ENCODE measurements at places on chromosomes 3 and 15.
A peak's percentile ranks its signal among the peaks of the same experiment; 100 is the strongest.

DNA sequence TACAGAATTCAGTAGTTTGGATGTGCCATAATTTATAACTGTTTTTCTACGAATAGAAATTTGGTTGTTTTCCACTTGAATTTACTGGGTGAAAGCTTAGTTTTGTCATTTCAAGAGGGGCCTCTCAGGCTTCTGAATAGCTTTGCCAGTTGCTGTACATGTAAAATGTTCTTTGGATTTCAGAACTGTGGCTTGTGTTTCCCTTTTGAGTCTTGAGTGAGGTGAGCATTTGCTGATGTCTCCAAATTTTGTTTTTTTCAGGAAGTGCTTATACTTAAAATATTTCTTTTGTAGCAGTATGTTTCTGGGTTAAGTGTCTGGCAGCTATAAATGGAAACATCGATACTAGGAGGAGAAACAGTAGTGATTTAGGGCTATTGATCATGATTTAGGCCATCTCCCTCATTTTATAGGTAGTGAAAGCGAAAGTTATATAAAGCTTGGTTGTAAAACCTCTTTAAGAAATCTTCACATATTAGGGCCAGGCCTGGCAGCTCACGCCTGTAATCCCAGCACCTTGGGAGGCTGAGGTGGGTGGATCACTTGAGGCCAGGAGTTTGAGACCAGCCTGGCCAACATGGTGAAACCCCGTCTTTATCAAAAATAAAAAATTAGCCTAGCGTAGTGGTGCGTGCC is 9.2 kb upstream of the TRAK1 start:
- no peak for DNase-seq

- no peak for DNase-seq
Observed at GRCh38 chr3:38205472-38205805, 40.1 kb downstream of the OXSR1 start.

GRCh38 chr3:31882431-31882830 is 98.6 kb downstream of the OSBPL10 start:
- no peak for DNase-seq

DNA sequence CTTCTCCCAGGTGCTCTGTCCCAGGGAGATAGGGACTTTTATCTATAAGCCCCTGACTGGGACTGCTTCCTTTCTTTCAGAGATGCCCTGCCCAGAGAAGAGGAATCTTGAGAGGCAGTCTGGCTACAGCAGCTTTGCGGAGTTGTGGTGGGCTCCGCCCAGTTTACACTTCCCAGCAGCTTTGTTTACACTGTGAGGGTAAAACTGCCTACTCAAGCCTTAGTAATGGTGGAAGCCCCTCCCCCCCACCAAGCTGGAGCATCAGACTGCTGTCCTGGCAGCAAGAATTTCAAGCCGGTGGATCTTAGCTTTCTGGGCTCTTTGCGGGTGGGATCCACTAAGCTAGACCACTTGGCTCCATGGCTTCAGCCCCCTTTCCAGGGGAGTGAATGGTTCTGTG is 253.8 kb upstream of the ARL6 start:
- no peak for DNase-seq

DNA sequence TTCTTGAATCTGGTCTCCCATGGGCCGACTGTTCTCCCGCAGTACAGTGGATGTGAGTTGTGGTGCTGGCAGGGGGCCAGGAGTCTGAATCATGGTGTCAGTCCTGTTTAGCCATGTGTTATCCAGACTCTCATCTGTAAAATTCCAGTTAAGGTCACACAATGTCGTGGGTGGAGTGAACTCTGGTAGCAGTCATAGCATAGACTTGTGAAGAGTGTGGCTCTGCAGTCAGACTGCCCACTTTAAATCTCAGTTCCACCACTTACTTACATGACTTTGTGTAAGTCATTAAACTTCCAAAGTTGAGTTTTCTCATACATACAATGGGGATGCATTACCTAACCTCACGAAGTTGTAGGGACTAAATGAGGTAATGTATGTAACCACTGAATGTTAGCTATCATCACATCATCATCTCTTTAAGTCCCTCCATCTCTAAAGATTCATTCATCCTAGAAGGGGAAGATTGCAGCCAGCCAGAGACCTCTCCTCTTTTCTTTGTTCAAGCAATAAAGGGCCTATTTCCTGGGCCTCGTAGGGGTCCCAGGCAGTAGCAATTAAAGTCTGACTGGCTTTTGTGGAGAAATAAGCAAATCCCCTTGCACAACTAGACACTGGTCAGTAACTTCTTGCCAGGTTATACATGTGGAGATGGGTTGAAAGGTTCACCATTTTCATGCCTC is 93.9 kb downstream of the PCCB start:
- DNase-seq, result peak; percentile 33

DNA sequence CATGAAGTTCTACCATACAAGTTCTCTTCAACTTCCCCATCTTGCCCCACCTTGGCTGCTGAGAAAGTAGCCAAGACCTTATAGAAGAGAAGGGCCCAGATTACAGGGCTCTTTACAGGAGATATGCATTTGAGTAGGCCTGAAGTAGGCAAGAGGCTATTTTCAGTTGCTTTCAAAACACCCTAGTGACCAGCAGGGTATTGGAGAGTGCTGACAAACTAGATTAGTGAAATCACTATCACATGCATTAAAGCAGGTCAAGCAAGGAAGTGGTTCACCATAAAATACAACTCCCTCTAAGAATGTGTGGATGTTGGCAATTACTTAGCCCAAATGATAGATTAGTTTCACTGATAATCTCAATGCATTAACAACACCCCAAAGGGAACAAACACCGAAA is 2.7 kb upstream of the LZTFL1 start:
- no peak for DNase-seq

- DNase-seq, result no peak
Observed at GRCh38 chr3:159766563-159767185, 222.0 kb upstream of the IL12A start.

- no peak for DNase-seq
Observed at GRCh38 chr3:175619369-175619768, 760.2 kb downstream of the NAALADL2 start.

DNA sequence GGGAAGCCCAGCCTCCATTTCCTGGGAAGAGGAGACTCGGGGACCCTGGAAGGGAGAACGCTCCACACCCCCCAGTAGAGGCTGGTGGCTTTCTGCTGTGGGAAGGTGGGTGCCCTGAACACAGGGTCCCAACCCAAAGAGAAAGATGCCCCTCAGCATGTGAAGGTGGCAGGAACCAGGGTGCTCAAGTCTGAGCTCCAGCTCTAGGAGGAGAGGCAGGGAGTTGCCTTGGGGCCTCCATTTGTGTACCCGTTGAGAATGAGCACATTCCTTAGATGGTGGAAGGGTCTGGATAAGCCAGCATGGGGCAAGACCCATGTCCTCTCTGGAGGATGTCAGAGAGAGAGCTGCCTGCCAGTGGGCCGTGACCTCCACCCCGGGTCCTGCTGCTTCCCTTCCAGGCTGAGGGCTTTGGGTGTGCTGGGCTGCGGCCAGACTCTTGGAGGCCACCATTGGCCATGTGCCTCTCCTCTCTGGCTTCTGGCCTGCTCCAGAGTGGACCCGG is 212.4 kb downstream of the TBC1D2B start:
- DNase-seq, result no peak

DNA sequence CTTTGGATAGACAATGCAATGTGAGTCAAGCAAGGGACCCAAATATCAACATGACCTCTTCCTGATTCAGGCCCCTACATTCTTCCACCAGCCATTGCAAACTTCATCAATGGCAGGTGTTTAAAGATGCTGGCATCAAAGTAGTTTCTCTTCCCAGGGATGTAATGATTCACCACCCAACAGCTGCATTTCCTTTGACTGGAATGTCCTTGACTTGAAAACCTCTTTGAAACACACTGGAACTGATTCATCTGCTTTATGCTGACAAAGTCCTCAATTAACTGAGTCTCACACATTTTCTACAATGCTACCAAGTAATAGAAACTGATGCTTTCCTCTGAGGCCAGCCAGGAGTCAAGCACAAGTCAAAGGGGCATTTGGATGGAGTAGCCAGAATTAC is 385.5 kb downstream of the GBE1 start:
- DNase-seq, result no peak

GRCh38 chr3:11949351-11949750 is 54.8 kb upstream of the SYN2 start:
- DNase-seq, result no peak

DNA sequence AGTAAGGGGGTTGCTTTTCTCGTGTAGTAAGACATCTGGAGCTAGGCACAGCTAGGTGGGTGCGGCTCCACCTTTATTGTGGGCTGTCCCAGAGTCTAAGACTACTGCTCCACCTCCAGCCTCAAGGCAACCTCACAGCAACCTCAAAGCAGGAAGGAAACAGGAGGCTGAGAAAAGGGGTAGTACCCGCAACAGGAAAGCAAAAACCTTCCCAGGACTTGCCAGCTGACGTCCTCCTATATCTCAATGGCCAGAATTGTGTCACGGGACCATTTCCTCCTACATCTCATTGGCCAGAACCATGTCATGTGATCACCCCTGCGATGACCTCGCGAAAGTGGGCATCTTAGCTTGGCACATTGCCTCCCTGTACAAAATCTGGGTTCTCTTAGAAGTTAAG is 4.3 kb upstream of the GPR160 start:
- DNase-seq, result no peak

DNA sequence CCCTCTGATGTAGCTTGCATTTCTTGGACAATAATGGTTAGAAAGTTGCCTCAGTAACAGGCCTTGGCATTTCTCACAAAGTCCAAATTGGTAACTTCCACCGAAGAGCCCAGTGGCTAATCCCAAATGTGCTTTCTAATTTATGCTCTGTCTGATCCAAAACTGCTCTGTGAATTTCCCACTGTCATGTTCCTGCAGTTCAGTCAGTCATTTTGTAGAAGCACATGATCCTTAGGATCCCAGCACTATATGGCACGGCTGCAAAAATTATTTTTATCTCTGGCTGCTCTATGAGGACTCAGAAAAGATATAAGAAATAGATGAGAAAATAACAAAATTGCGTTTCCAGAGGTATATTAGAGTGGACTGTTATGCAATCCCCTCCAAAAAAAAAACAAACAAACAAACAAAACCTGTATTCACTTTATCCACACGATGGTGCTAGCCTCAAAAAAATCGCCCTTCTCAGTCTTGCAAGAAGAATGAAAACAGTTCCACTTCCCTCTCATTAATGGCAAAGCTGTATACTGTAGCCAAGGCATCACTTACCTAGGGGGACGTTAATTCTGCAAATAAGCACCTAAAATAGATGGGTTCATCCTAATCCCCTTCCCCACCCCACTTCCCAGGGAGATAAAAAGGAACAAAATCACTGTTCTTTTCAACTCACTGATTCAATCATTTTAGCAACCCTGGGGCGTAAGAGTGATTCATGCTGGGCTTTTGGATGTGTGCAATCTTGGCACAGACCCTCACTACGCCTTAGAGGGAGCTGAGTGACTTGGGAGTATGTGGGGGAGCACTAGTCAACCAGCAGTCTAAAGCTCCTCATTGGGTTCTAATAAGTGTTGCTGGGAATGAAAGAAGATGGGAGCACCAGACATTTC is 61.3 kb downstream of the TMCO5A start:
- DNase-seq, result peak; percentile 58

GRCh38 chr3:178404961-178405360 is 131.3 kb upstream of the KCNMB2 start:
- DNase-seq, result no peak

DNA sequence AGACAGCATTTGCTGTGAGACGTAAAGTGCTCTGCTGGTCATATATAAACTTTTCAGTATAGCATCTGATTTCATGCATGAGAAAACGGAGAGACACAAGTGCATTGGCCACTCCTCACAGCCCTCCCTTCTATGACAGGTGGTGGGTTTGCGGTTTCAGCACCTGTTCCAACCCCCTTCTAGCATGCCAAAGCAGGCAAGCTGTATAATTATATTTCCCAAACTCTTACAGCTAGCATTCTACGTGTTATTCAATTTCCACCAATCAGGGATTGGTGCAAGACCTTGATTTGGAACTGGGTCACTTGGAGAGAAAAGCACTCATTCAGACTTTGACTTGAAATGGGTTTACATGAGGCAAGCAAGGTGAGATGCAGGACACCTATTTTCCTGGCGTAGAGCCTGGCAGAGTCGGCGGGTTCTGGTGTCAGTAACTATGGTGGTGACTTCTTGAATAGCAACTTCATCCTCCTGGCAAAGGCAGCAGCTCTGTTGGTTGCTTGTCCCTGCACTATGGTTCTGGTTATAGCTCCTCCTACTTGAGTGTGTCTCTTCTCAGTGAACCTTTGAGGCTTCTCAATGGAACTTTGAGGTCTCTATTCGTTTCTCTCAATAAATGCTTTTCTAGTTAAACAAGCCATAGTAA is 356.5 kb downstream of the TBL1XR1 start:
- peak; percentile 71 for DNase-seq

- no peak for DNase-seq
Observed at GRCh38 chr3:146262371-146263110, 11.6 kb upstream of the PLSCR4 start.

DNA sequence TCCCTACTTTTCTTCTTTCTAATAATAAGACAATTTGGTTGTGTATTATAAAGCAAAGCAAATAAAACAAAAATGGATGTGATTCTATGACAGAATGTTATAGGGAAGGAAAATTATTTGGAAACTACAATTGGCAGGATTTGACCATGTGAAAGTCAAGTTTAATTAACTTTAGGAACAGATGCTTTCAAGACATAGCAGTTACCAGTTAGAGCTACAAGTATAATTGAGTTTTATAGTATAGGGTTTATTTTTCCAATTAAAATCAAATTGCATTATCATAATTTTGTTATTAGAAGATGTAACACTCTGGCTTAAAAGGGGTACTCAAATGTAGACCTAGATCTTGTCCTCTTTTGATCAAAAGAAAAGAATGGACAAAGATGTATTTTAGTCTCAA is 110.9 kb downstream of the ROBO2 start:
- DNase-seq, result no peak

- DNase-seq, result no peak
Observed at GRCh38 chr3:141656771-141657170, 81.3 kb upstream of the RNF7 start.

DNA sequence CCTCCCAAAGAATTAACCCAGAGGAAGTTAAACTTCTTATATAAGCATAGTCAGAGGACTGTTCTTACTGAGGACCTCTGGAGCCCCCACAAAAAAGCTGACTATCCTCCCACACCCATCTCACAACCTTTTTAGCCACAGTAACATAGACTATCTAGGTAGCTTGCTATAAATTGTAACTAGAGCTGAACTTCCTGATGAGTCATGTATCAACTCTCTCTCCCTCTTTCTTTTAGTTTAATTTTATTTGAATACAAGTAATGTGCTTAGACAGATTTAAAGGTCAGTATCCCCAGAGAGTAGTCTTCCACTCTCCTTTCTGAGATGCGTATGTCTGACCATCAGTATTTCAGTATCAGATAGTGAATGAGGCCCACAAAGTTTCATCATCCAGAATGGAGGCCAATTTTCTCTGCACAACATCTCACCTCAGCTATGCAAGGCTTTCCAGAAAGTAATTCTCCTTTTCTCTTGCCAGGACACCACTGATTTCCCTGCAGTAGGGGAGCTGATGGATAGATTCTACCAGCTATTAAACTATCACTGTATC is 104.0 kb upstream of the MYRIP start:
- no peak for DNase-seq

GRCh38 chr3:131503320-131503635 is 507 bp upstream of the MRPL3 start:
- no peak for DNase-seq

DNA sequence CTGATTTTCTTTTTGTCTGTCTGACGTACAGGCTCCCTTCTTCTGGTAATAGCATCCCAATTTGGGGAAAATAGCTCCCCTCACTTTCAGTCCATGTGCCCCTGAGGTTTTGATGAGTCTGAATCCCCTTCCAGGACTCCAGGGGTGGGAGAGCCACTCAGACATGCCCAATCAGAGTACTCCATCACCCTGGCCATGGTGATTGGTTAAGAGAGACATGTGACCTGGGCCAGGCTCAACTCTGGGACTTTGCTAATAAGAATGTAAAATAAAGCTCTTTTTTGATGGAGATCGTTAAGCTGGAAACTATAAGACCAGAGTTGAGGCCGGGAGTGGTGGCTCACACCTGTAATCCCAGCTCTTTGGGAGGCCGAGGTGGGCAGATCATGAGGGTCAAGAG is 9.2 kb upstream of the MEF2A start:
- no peak for DNase-seq
